Stimulated activated CD8-positive, alpha-beta memory T cell treated with anti-CD3 and anti-CD28 coated beads, Interleukin-15, amount 100 ng/mL, for 24 hours (primary cell): ENCODE measurements at places on chromosomes 11 and 22.
A peak's percentile ranks its signal among the peaks of the same experiment; 100 is the strongest.

- no peak for DNase-seq
Observed at GRCh38 chr11:35170503-35170902, 31.5 kb downstream of the CD44 start.

GRCh38 chr22:48491451-48491941 lies 1336.2 kb downstream of the BRD1 start:
- DNase-seq: no peak

GRCh38 chr22:28244757-28245156 lies 325.7 kb upstream of the PITPNB start:
- DNase-seq: no peak

DNA sequence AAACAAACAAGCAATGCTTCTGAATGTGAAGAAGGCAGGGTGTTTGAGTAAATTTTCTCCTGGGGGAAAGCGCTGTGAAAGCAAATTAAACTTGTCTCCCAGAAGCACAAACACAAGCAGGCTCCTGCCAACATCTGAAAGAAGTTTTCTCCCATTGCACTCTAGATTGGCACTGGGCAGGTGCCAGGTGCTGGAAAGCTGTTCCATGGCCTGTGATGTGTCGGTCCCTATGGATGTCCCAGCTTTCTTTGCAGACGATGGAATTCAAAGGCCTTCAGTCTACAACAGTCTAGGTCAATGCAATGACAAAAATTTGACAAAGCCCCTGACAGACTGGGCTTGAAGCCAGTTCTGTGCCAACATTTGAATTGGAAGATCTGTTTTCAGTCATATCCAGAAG lies 246.1 kb upstream of the NARS2 start:
- no peak for DNase-seq

DNA sequence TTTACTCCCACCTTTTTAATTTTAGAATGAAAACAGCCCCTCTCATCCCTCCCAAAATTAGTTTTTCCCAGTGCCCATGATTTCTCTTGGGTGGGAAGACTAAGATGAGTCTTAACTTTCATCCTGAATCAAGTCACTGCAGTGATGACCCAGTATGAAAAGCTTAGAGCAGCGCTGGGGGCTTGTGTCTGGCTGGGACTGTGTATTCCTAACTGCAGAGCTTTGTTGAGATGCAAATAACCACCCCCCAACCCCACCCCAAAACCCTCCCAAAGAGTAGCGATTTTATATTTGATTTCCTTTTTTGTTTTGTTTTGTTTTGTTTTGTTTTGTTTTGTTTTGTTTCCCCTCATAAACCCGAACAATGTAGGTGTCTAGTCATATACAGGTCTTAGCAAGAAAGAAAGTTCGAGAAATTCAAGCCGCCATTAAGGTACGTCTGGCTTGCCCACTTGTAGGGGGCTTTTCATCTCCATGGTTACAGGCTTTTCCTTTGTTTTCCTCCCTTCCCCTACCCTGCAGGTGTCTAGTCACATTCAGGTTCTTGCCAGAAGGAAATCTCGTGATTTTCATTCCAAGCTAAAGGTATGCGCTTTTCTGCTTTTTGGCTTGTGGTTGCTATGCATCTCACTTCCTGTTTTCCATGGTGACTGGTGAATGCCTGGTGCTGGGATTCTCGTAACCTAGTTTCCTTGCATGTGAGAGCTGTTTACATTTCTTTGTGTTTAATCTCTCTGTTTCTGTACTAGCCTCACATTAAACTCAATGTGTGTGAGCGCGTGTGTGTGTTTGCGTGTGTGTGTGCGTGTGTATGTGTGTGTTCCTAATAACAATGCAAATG lies 144.6 kb upstream of the RASSF10 start:
- no peak for DNase-seq

- DNase-seq: no peak
Observed at GRCh38 chr22:37739035-37739434, 42.2 kb downstream of the TRIOBP start.

GRCh38 chr11:18641677-18642076 lies 7.5 kb upstream of the SPTY2D1 start:
- DNase-seq: no peak

DNA sequence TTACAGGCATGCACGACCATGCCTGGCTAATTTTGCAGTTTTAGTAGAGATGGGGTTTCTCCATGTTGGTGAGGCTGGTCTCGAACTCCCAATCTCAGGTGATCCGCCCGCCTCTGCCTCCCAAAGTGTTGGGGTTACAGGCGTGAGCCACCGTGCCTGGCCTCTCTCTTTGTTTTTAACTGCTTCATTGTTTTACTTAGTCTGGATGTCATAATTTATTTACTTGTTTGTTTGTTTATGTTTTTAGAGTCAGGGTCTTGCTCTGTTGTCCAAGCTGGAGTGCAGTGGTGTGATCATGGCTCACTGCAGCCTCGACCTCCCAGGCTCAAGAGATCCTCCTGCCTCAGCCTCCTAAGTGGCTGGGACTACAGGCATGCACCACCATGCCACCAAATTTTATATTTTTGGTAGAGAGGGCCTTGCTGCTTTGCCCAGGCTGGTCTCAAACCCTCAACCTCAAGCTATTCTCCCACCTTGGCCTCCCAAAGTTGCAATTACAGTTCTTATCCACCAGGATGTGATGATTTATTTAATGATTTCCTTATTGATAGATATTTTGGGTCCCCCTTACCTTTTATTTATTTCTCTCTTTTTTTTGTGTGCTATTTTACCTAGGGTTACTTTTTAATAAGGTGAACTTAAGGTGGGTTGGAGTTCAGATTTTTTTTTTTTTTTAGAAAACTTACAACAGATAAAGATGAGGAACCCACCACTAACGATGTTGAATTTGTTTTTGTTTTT lies 52.6 kb upstream of the ADA2 start:
- no peak for DNase-seq

DNA sequence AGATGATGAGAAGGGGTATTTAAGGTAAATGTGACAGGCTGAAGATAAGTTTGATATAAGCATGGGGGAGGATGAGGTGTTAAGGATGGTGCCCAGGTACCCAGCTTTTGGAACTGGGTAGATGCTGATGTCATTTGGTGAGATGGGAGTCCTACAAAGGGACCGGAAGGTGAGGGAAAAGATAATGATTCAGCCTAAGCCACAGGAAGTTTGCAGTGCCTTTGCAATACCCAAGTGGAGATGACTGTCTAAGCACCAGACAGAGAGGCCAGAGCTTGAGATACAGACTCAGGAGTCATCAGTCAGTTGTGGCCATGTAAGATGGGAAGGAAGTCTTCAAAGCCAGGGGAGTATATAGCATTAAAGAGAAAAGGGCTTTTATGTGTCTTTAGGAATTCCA lies 30.0 kb upstream of the SMCO4 start:
- no peak for DNase-seq

GRCh38 chr22:43502306-43502874 lies 90.6 kb downstream of the MPPED1 start:
- DNase-seq: no peak

GRCh38 chr11:45062974-45063635 lies 83.3 kb upstream of the PRDM11 start:
- no peak for DNase-seq

DNA sequence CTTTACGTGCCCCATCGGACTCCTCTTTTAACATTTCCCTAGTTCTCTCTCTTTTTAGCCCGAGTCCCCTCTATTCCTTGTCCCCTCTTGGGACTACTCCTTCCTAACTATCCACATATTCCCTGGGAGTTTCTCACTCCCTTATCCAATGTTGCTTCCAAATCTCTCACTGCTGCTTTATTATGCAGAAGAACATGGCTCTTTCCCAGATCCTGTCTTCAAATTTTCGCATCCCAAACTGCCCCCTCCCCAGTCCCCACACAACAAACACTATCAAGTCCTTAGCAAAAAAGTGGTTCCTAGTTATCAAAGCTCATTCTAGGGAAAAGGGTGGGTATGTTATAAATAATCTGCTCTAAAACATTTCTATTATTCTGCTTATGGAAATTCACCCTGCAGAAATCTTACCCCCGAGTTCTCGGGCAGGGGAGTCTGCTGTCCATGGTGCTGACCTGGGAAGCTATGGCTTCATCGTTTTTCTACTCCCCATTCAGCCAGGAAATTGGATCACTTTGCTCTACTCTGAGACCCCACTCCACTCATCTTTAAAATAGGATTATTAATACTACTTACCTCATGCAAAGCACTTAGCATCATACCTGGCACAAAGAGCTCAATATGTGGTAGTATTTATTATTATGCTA lies 393.5 kb downstream of the BUD13 start:
- DNase-seq: no peak

DNA sequence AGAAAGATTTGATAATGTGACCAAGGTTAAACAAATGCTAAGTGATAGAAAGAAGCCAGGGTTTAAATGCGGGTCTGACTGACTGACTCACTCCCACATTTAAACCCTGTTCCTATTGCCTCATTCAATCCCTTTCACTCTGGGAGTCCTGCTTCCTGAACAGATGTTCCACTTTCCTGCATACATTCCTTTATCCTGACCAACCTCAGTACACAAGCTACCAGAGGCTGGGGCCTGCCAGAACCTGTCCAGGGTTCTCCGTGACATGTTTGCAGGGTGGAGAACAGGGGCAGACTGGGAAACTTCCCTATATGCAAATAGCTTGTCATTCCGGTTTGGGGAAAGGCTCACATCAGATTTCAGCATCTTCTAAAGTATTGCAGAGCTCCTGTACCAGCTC lies 3.0 kb upstream of the ANKK1 start:
- no peak for DNase-seq

DNA sequence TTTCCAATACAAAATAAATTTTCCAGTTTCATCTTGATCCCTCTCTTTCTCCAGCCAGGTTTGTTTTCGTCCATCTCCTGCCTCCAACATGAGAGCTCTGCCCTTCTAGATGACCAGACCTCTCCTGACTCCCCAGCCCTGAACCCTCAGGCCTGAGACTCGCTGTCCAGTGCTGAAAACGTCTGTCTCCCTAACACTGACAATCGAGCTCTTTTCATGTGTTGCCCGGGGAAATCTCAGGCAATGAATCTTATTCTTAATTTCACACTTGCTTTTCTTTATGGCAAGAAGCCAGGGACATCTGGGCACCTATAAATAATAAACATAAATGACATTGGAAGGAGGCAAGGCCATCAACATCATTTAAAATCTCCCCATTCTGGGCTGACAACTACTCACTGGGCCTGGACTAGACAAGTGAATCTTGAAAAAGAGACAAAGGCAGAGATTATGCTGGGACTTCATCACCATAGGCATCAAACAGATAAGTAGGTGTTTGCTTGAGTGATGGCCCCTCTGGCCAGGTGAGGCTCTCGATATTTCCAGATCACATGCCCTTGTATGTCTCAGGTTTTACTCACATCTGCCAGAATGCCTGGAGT lies 274.5 kb upstream of the B3GAT1 start:
- no peak for DNase-seq

DNA sequence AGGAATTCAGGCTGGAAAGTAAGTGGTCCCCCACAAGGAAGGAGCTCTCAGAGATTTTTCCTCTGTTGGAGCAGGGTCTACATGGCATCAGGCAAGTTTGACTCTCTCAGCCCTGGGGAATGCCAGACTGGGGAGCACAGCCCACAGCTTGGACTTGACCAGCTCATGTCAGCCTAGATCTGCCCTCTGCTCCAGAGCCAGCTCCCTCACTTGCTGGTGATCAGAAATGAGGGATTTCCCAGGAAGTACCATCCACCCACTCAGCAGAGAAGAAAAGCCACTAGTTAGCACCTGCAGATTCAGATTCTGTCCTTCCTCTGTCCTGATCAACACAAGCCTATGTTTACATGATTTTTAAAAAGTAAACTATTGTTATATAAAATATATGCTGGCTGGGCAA lies 13.0 kb downstream of the TALDO1 start:
- DNase-seq: no peak

- DNase-seq: no peak
Observed at GRCh38 chr11:73651661-73652045, 5.3 kb downstream of the PLEKHB1 start.

DNA sequence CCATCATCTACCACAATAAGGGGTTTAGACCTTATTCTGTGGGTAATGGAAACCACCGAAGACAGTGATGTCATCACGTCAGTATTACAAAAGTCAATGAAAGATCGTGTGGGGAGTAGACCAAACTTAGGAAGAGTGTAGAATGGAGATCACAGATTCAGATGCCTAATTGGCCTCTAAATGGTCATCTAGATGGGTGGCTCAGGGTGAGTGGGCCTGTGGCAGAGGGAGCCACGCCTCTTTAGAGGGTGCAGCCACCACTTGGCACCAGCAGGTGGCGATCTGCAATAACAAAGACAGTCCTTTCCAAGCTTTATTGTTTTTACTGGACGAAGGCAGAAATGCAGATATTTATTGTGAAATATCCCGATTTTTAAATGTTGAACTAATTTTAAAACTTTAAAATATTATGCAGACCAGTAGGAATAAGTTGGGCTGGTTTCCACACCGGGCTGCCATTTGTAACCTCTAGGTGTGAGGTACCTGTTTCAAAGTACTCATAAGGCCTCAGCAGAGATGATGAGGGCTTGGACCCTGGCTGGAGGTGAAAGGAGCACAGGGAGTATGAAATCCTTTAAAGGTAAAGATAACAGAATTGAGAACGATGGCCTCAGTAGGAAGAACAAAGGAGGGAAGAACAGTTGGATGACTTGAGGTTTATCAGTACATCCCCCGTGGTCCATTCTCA lies 222.0 kb downstream of the DBX1 start:
- no peak for DNase-seq

DNA sequence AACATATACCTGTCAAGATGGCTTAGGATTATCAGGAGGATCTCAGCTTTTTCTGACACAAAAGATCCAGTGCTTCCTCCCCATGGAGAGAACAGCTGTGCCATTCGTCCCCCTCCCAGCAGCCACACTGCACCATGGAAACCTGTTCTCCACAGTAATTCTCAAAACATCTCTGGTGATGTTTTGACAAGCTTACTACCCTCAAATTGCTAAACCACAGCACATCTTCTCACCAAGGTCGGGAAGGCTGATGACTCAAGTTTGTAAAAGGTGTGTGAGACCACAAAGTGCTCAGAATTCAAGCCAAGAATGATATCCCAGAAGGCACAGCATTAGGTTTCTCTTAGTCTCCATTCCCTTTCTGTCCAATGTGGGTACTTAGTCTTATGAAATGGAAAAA lies 3.9 kb upstream of the RAB38 start:
- no peak for DNase-seq

GRCh38 chr11:126581871-126582648 lies 226.6 kb downstream of the ST3GAL4 start:
- no peak for DNase-seq

GRCh38 chr11:13277768-13278608 lies at the start of gene BMAL1:
BMAL1 (plus strand) TSS chr11:13277790; CDS start chr11:13354309, 76,519 bp downstream.
- DNase-seq: peak; percentile 33

- DNase-seq: no peak
Observed at GRCh38 chr22:41576877-41577276, 12.8 kb downstream of the PMM1 start.
